Thyroid gland (tissue), 4 donors: ENCODE measurements at places on chromosomes 2 and 18.

DNA sequence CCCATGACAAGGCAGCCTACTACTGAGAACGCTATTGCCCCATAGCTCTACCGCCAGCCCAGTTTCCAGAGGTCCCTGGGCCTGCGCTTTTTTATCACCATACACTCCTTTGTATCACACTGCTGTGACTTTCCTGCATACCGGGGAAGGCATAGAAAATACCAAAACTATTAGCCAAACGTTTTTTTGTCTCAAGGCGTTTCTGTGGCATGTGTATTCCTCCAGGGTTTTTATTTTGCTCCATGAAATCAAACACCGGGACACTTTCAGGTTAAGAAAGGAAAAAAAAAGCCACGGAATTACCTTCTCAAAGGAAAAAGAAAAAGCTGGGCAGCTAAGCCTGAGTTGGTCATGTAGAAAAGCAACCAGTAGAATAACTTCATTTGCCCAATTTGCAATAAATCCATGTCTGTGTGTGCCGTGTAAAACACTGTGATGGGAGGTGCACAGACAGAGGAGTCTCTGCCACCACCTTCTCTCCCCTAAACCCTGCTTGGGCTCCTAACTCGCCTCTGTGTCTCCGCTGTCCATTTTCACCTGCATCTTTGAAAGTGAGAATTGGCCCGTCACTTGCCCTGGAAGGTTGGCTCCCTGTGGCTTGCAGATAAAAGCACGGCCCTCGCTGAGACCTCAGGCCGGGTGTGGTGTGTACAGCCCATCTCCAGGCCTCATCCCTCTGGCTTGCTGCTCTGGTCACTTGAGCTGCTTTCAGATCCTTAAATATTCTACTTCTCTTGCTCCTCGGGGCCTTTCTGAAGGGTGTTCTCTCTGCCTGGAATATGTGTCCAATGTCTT, 1.7 kb downstream of the AMER3 start:
- DNase-seq: no peak

DNA sequence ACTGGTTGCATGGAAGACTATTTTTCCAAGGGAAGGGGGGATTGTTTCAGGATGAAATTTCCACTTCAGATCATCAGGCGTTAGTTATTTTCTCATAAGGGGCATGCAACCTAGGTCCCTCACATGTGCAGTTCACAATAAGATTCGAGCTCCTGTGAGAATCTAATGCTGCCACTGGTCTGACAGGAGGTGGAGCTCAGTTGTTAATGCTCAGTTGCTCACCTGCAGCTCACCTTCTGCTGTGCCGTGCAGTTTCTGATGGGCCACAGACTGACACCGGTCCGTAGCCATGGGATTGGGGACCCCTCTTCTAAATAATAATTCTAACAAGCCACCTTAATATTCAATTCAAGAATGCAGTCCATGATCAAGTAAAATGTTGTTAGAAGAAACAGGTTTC, 34.9 kb downstream of the PLCL1 start:
- DNase-seq: no peak

DNA sequence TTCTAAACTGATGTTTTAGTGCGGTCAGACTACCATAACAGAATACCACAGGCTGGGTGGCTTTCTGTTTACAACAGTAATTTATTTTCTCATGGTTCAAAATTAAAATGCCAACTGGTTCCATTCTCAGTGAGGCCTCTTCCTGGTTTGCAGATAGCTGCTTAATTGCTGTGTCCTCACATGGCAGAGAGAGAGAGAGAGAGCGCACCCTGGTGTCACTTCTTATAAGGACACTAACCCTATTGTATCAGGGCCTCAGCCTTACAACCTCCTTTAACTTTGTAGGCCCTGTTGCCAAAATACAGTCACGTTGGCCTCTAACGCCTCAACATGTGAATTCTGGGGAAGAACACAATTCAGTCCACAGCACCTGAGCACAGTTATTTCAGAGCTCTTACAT, 37.5 kb upstream of the ZNF385B start:
- DNase-seq: no peak

- DNase-seq: no peak
These were observed 220.7 kb downstream of the CAMKMT start for GRCh38 chr2:44582363-44583008.

GRCh38 chr2:77155511-77155910, 366.7 kb downstream of the LRRTM4 start:
- no peak for DNase-seq

GRCh38 chr2:235677276-235677788, 183.5 kb downstream of the AGAP1 start:
- DNase-seq: no peak

- DNase-seq: peak; percentile 10
These were observed 108.8 kb downstream of the SLC4A3 start for GRCh38 chr2:219736209-219736608.

GRCh38 chr2:71240794-71241193, 13.9 kb upstream of the PAIP2B start:
- DNase-seq: no peak

DNA sequence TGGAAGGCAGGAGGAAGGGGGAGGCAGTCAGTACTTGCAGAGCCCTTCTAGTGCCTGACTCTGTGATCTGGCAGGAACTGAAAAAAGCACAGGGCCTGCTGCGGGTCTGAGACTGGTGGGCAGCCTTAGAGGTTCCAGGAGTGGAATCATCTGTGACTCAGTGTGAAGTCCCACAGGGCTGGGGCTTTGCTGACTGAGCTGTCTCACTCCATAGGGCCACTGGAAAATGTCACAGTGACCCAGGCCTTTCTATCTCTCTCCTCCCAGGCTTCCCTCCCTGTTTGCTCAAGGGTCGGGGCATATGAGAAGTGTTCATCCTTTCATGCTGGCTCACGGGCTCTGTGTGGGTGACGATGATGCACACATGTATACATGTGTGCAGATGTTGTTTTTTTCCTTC, 47.1 kb upstream of the ZFP36L2 start:
- peak; percentile 58 for DNase-seq

GRCh38 chr2:66488946-66489345, 54.0 kb downstream of the MEIS1 start:
- no peak for DNase-seq

DNA sequence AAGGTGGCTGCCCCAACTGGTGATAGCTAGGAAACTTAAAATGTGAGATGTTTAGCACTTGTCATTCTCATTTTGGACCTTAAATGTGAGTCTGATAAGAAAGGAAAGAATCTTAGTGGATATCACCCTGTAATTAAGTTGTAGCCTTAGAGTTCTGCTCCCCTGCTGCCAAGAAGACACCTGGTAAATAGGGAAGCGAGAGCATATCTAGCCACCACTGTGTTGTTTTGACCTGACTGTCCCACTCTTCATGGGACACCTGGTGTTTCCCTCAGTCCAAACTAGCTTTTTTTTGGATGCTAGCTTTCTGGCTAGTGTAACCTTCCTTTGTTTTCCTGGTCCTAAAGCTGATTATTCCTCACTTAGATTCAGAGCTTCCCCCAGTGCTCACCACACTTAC, 357.6 kb downstream of the RAD51AP2 start:
- no peak for DNase-seq

GRCh38 chr18:32093523-32093922, 1.8 kb downstream of the RNF138 start:
- no peak for DNase-seq

GRCh38 chr18:39403121-39403520, 1837.5 kb upstream of the CELF4 start:
- no peak for DNase-seq

- no peak for DNase-seq
These were observed 69.3 kb upstream of the NEDD4L start for GRCh38 chr18:57974585-57975265.

DNA sequence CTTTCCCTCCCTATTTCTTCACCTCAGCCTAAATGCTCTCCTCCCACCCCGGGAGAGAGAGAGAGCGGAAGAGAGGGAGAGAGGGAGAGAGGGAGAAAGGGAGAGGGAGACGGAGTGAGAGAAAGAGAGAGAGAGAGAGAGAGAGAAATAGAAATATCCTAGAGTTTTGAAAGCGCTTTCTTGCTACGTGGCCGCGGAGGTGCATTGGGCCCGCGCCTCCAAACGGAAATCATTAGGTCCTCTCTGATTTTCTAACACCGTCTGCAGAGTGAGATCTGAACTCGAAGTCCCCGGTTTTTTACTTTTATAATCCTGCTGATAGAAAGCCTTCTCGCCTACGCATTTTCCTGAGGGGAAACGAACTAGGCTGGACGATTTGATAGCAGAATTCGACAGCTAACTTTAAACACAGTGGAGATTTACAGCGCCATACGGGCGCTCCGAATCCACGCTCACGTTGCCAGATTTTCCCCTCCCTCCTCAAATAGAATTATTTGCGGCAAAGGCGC, 903 bp upstream of the EVX2 start:
- no peak for DNase-seq

GRCh38 chr2:159774370-159774990, 23.5 kb downstream of the CD302 start:
- DNase-seq: no peak

- DNase-seq: peak; percentile 15
These were observed 8.7 kb downstream of the OTOF start for GRCh38 chr2:26469092-26469710.

- no peak for DNase-seq
These were observed 99.3 kb downstream of the KLHL29 start for GRCh38 chr2:23484275-23484674.

DNA sequence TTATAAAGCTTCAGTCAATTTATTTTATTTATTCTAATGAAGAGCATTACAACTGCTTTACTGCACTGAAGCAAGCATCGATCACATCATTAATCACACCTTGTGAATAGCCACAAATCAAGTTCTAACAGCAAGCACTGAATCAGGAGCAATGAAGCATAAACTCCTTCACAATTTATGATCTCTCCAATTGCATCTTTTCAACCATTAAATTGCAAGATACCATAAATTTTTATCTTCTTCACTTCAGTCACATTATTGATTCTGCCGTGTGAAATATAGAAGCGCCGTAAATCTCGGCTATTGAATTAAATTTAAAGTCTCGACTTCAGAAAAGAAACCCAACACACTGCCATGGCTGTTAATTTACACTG, 298.7 kb downstream of the CDCA7 start:
- no peak for DNase-seq

DNA sequence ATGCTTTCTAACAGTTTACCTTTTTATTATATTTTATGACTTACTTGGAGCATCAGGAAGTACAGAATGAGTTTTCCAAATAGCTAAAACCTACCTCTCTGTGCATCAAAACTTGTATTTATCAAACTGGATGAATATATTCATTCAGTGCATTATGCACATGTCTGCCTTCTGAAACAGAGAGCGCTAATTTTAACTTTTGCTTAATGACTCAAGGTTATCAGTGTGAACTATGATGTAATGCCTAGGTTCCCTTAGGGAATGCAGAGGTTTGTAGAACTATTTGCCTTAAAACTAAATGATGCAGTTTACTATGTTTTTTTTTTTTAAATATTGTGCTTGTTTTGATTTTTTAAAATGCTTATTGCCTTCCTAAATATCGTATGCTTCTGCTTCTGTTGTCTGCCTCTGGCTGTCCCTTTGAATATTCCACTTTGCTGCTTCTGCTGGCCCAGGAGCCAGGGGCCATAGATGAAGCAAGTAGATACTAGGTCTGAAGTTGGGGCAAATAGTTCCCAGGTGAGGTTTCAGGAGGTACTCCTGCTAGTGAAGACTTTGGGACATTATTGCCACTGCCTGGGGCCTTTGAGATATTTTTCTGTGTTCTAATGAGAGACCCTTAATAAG, 16.5 kb downstream of the TMEM178A start:
- DNase-seq: no peak

GRCh38 chr18:34514238-34514637, 195.9 kb upstream of the DTNA start:
- no peak for DNase-seq

- DNase-seq: no peak
These were observed 346.1 kb upstream of the SMIM21 start for GRCh38 chr18:75773618-75774017.

- DNase-seq: no peak
These were observed 7.3 kb downstream of the CLHC1 start for GRCh38 chr2:55224761-55225261.

GRCh38 chr18:8177330-8178016, 431.8 kb upstream of the RAB12 start:
- peak; percentile 70 for DNase-seq

GRCh38 chr2:17962876-17963275, 84.4 kb downstream of the KCNS3 start:
- DNase-seq: no peak

DNA sequence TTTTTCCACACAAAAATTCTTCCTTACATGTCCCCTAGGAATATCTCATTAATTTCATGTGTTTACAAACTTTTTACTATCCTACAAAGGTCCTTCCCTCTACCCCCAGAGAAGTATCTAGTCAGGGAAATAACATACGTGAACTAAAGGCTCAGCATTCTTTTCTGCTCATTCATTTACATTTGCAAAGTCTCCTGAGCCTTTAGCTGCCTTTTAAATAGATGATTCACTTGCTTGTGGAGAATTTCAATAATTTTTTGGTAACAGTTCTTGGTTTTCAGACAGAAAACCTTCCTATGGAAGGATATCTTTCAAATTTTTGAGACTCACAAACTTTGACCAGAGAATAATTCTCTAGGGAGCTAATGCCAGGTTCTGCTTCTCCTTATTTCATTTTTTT, 81.5 kb upstream of the RMDN2 start:
- no peak for DNase-seq

DNA sequence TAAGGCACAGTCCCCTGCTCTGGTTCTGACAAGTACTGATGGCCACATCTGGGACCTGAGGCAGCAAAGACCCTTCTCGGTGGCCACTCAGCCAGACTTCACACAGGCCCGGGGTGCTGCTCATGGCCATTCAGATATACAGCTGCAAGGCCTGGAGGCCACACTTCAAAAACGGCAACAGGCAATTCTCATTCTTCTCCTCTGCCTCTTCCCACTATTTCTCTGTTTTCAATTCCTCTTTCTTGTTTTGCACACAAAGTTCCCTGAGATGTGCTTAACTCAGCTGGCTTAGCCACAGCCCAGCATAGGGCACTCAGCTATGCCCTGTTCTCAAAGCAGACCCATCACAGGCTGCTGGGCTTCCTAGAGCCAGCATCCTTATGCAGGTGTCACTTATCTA, 29.9 kb downstream of the PTPN18 start:
- no peak for DNase-seq

DNA sequence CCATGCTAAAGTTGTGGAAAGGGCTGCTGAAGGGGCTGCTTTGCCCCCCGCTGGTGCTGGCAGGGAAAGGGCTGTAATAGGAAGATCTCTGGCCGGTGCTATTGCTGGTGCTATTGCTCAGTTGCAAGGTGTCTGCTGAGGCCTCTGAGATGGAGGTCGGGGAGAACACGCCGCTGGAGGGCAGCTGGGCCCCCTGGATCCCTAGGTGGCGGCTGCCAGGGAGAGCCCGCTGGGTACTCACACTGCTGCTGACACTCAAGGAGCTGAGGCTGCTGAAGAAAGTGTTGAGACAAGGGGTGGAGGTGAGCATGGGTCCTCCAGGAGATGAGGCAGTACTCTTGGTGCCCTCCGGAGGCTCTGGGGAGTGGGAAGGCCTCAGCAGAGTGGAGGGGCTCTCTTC, 4.2 kb downstream of the FOXI3 start:
- no peak for DNase-seq

DNA sequence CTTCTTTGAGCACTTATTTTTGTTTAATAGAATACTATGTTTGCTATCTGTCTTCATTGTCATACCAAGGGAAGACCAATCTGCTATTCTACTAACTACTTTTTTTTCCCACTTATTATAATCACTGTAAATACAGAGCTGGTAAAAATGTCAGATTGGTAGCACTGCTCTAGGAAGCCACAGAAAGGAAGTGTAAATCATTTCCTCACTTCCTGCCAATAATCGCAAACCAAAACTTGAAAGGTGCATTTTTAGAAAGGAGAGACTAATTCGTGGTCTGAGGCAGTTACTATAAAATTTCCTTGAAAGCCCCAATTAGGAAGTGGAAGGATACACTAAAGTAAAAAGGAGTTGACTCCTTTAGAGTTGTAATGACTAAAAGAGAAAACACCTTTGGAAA, 13.9 kb upstream of the THSD7B start:
- no peak for DNase-seq
